NCI-H510A (cell line): ENCODE measurements at places on chromosomes 16 and 17.

GRCh38 chr16:69201787-69202186 is 14.8 kb downstream of the SNTB2 start:
- DNase-seq: no peak

GRCh38 chr16:69503244-69503643 is 62.5 kb upstream of the NFAT5 start:
- no peak for DNase-seq

DNA sequence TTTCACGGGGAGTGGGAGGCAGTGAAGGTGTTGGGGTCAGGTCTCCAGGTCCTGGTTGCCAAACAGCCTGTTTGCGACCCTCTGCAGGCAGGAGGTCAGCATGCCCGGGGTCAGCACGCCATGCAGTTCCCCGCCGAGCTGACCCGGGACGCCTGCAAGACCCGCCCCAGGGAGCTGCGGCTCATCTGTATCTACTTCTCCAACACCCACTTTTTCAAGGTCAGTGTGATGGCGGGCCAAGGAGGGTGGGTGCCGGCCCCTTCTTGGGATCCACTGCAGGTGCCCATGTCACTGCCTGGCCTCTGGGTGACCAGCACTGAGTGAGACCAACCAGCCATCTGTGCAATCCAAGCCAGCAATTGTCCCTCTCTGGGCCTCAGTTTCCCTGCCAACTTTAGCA is 21.3 kb downstream of the ADGRG5 start:
- no peak for DNase-seq

- no peak for DNase-seq
These were observed 317.3 kb downstream of the FOXL1 start for GRCh38 chr16:86895606-86896005.

- DNase-seq: no peak
These were observed 6.5 kb downstream of the GLIS2 start for GRCh38 chr16:4322121-4323052.

DNA sequence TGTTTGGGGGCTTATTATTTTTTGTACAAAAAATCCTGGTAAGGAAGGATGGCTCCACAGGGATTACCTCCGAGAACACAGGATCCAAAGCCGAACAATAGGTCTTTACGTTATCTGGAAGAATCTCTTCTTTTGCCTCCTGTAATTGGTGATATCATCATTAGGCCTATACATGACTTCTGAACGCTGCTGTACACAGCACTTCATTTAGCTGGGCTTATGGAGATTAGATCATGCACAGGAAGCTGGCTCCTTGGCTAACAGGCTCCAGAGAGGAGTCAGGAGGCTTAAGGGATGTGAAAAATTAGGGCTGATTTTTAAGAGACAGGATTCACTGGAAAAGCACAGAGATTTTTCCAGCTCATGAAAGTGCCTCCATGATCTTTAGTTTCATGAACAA is 54.7 kb downstream of the TANGO6 start:
- DNase-seq: no peak

- no peak for DNase-seq
These were observed 610 bp downstream of the VPS4A start for GRCh38 chr16:69311533-69312387.

DNA sequence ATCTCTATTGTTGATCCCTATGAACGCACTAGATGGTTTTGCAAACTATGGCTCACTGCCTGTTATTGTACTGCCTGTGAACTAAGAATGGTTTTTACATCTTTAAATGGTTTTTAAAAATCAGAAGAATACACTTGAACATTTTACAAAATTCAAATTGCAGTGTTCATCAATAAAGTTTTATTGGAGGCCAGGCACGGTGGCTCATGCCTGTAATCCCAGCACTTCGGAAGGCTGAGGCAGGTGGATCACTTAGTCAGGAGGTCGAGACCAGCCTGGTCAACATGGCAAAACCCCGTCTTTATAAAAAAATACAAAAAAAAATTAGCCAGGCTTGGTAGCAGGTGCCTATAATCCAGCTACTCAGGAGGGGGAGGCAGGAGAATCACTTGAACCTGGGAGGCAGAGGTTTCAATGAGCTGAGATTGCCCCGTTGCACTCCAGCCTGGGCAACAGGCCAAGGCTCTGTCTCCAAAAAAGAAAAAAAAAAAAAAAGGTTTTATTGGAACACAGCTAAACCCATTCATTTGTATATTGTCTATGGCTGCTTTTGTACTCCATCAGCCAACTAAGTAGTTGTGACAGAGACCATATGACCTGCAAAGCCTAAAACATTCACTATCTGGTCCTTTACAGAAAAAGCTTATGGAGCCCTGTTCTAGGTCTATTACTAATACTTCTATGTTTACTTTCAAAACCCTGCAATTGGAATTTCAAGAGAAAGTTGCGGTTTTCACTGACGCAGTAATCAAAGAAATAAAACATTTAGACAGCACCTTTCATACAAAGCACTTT is 18.9 kb downstream of the IKZF3 start:
- no peak for DNase-seq

DNA sequence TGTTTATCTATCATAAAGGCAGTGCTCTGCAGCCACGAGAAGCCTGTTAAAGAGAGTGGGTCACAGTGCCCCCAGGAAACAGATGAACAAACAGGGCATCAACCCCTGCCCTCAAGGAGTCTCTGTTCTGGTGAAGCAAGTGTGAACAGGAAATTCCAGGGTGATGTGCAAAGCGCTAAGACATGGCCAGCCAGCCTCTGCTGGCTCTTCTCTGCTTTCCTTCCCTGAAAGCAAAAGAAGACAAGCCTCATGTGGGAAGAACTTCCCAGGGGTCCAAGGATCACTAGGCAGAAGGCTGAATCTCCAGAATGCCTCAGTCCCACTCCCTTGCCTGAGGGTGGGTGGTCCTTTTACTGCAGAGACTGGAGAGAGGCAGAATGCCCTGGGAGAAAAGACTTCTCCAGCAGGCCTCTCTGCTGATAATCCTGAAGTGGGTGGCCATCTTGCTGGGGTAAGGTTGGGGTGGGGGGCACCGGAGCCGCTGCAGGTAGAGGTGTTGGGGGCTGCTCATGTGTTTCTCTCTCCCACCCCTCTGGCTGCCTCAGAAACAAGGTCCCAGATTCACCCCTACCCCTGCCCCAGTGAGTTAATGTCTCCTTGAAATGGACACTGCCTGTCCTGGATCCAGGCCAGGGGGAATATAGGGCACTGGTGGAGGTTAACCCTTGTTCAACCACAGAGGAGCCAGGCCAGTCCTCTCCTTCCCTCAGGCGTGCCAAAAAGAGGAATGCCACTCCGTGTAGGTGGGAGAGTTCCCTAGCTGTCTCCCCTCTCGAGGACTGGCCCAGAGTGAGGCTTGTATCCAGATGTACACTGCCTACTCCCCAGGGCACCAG is 2.4 kb downstream of the ANKRD13B start:
- no peak for DNase-seq

DNA sequence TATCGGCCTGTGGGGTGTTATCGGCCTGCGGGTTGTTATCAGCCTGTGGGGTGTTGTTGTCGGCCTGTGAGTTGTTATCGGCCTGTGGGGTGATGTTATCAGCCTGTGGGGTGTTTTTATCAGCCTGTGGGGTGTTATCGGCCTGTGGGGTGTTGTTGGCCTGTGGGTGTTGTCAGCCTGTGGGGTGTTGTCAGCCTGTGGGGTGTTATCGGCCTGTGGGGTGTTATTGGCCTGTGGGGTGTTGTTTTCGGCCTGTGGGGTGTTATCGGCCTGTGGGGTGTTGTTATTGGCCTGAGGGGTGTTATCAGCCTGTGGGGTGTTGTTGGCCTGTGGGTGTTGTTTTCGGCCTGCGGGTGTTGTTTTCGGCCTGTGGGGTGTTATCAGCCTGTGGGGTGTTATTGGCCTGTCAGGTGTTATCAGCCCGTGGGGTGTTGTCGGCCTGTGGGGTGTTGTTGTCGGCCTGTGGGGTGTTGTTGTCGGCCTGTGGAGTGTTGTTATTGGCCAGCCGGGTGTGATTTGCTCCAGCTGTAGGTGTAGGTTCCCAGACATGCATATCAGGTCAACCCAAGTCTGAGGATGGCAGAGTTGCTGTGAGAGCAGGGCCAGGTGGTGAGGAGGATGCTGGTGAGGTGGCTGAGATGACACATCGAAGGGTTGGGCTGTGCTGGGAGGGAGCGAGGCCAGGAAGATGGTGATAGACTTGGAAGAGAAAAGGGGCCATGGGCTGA is 7.1 kb downstream of the TRARG1 start:
- no peak for DNase-seq

DNA sequence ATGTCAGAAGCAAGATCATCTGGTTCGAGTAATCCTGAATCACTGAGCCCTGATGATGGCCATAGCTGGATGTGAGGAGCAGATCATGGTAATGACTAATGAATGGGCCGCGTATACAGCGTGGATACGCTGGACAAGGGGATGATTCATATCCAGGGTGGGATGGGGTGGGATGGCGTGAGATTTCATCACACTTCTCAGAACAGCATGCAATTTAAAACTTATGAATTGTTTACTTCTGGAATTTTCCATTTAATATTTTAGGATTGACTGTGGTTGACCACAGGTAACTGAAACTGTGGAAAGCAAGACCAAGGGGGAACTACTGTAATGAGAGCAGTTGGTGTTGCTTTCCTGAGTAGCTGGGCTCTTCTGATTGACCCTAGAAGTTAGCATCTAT is 225.5 kb downstream of the STX8 start:
- DNase-seq: no peak

DNA sequence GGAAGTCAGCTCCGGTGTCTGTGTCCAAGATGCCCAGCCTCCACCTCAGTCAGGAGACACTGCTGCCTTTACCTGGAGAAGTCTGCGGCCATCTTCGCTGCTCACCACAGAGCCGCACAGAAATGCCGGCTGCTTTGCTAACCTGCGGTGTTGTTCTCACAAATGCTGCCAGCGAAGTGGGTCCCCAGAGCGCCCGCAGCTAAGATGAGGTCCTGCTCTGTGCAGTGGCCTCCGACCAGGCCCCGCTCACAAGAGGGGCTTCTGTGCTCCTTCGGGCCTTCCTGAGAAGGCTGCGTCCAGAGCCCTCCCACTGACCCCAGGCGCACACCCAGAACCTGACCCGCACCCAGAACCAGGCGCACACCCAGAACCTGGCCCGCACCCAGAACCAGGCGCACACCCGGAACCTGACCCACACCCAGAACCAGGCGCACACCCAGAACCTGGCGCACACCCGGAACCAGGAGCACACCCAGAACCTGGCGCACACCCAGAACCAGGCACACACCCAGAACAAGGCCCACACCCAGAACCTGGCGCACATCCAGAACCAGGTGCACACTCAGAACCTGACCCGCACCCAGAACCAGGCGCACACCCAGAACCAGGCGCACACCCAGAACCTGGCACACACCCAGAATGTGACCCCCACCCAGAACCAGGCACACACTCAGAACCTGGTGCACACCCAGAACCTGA is 51.5 kb upstream of the FASN start:
- DNase-seq: no peak

- no peak for DNase-seq
These were observed 199.8 kb downstream of the CYLD start for GRCh38 chr16:50941681-50942080.

DNA sequence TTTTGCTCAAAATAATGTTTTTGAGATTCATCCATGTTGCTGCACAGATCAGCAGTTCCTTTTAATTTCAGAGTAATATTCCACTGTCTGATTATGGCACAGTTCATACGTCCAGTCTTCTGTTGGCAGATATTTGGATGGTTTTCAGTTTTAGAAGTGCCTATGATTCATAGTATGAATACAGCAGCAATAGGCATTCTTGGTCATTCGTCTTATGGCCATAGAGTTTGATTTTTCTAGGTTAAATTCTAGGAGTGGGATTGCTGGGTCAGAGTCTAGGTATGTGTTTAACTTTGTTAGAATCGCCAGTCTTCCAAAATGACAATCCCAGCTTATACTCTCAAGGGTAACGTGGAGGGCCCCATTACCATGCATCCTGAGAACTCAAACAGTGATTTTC is 11.5 kb upstream of the IL34 start:
- DNase-seq: no peak

DNA sequence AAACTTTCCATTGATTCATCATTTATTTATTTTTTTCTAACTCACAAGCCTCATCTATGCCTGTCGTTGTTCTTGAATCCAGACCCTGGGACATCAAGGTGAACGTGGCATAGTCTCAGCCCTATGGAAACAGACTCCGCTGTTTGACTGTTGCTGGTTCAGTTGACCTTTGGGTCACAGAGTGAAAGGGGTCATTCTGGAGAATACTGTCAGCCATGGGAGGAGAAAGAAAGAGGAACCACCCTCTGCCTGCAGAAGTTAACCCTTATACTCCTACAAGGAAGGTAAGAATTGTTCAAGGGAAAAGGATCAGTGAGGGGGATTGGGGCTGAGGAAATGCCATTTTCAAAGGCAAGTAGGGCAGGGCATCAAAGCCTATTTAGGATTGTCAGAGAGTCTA is 387.6 kb upstream of the MAF start:
- DNase-seq: no peak

- no peak for DNase-seq
These were observed 683.7 kb upstream of the SALL1 start for GRCh38 chr16:51834794-51835193.

- peak; percentile 62 for DNase-seq
These were observed 10.0 kb downstream of the BAIAP2 start for GRCh38 chr17:81044764-81045589.

GRCh38 chr16:50747207-50747956 is 5.5 kb downstream of the CYLD start:
- DNase-seq: peak; percentile 31

GRCh38 chr17:55903028-55903690 is 152.3 kb downstream of the PCTP start:
- DNase-seq: no peak

GRCh38 chr16:73064212-73064993 is 16.5 kb upstream of the ZFHX3 start:
- no peak for DNase-seq

GRCh38 chr16:50083996-50084395 is 18.2 kb downstream of the HEATR3 start:
- DNase-seq: no peak

GRCh38 chr17:59542960-59543635 is 22.3 kb upstream of the DHX40 start:
- DNase-seq: no peak

GRCh38 chr17:12429116-12429515 is 236.6 kb upstream of the MYOCD start:
- no peak for DNase-seq

DNA sequence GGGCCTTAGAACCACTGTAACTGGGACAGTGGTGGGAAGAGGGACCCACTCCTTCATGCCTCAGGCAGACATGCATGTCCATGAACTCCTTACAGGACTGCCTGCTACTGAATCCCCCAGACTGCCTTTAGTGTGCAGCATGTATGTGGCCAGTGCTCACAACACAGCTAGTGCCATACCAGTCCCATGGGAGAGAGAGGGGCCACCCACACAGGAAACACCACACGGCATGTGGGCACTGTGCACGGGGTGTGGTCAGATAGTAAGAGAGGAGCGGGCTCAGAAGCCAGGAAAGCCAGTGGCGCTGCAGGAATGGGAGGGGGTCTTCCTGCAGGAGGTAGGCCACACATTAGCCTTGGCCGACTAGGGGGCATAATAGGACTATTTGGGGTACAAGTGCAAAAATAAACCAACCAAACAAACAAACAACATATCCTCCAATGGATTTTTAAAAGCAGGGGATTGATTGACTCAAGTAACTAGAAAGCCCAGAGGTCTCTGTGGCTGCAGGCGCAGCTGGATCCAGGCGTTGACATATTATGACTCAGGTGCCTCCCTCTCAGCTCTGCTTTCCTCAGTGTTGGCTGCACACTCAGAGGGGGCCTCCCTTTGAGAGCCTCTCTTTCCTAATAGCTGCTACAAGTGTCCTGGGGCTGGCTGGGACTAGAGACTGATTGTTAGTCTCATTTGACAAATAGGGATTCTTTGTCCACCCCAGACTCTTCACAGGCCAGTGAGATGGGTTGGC is 104.4 kb downstream of the AMFR start:
- DNase-seq: no peak

- no peak for DNase-seq
These were observed 983.9 kb upstream of the EEF2KMT start for GRCh38 chr16:6081320-6081976.
